ENCODE measurements at places on chromosomes 13 and 19.
A peak's percentile ranks its signal among the peaks of the same experiment; 100 is the strongest.

- DNase-seq: no peak
Measured at GRCh38 chr13:50955798-50956197, 46.2 kb downstream of the RNASEH2B start.

- DNase-seq: no peak
Measured at GRCh38 chr13:29105779-29106178, 285.6 kb downstream of the MTUS2 start.

- DNase-seq: no peak
Measured at GRCh38 chr19:55078996-55079395, 3.3 kb downstream of the EPS8L1 start.

- DNase-seq: peak; percentile 33
Measured at GRCh38 chr13:31431722-31432137, 232.0 kb downstream of the B3GLCT start.

GRCh38 chr19:51980116-51980736 is 6.4 kb downstream of the ZNF350 start:
- DNase-seq: no peak

GRCh38 chr13:41199079-41199478 is 4.7 kb upstream of the KBTBD7 start:
- DNase-seq: no peak
